ENCODE measurements at places on chromosomes 2 and 18.

- DNase-seq = no peak
These were observed 498.6 kb downstream of the CCDC85A start for GRCh38 chr2:56682397-56682760.

- no peak for DNase-seq
These were observed 134.8 kb downstream of the DTNA start for GRCh38 chr18:34844732-34845459.

GRCh38 chr18:37658894-37659293 is 93.3 kb upstream of the CELF4 start:
- DNase-seq = no peak

GRCh38 chr2:240913810-240914644 is 7.9 kb downstream of the CROCC2 start:
- peak; percentile 75 for DNase-seq

GRCh38 chr2:227388537-227389011 is 825 bp upstream of the SCYGR1 start:
- no peak for DNase-seq

GRCh38 chr2:174020926-174021662 is 55.9 kb upstream of the SP3 start:
- DNase-seq = no peak

Measured in uterus (tissue), 4 donors.